Suppressor macrophage (primary cell): ENCODE measurements at places on chromosomes 2 and 18.

DNA sequence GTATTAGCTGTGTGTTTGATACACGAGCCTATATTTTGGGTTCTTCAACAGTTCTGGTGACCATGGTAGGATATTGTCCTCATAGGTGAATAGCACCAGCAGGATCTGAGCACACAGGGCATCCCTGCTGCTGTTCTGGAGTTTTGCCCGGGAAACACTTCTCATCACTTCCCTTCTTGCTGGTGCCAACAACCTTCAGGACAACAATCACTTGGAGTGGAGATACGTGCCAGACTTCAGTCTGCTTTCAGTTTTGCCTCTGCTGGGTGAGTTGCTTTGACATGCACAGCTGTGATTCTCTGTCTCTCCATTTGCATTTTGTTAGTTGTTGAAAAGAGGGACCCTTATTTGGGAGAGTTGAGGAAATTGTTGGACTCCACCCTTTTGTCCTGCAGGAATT, 1347.2 kb upstream of the DDX18 start:
- no peak for DNase-seq

- no peak for DNase-seq
Observed at GRCh38 chr18:13227910-13228309, 9.3 kb downstream of the LDLRAD4 start.

DNA sequence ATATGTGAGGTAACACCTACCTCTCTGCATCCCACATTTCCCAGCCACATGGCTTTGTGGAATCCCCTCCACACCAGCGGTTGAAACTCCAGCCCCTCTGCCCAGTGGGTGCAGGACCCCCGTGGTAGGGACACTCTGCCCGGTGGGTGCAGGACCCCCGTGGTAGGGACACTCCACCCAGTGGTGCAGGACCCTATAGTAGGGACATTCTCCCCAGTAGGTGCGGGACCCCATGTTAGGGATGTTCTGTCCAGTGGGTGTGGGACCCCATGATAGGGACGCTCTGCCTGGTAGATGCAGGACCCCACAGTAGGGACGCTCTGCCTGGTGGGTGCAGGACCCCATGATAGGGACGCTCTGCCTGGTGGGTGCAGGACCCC, 11.5 kb downstream of the COPS9 start:
- no peak for DNase-seq

DNA sequence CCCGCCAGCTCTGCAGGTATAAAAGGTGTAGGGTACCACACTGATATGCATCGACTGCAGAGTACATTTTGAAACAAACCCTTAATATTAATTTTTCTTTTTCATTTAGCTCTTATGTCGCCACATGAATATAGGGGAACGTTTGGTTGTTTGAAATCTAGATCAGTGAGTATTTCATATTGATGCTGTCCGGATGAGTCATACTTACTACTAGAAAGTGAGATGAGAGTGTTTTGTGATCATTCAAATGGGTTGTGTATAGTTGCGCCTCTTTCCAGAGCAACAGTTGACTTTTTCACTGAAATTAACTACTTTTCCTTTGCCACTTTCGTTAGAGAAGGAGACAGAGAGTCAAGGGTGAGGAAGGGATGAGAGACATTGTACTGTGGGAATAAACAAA, 24.6 kb downstream of the NPAS2 start:
- DNase-seq: no peak

DNA sequence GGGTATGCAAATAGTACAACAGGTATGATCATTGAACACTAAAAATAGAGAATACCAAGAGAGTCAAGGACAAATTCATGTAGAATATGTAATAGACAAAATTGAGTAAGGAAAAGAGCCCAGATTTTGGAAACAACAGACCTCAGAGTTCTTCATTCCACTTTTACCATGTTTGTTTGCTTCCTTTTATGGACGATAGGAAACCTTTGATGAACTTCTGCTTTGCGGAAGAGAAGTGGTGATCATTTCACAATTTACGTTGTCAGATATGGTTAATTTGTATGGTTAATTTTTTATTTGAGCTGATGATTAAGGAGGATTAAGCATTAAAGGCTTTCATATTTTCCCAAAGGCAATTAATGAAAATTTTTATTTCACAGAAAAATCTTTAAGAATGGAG, 16.3 kb downstream of the MARCHF7 start:
- peak; percentile 13 for DNase-seq

DNA sequence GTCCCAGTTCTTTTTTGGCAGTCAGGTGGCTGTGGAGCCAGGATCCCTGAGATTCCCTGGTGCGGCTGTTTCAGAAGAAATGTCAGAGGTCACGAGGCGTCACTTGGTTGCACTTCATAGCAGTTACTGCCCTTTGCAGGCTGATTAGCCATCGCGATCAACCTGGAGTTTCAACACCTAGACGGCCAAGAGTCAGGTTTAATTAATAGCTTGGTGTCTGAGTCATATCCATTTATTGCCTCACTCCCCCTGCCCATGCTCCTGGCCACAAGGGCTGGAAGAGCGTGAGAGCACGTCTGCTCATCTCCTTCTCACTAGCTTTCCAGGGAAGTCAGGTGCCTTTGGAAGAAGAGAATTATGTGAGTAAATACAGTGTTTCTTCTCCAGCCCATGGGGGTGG, 552.3 kb downstream of the TSN start:
- DNase-seq: no peak

GRCh38 chr2:24191848-24192247, 17.0 kb downstream of the FAM228A start:
- DNase-seq: no peak
